ENCODE measurements at places on chromosomes 4 and X. TPM values are rescaled to one million over a fixed set of nuclear protein-coding genes. Genes with fewer than 3 reads are reported as not detected.

MAGEA6 gene
- not detected for total RNA-seq

SOD3 gene
- total RNA-seq, result not detected

ANK2 gene
- 0.18 TPM for total RNA-seq

SYTL5 gene
- not detected for total RNA-seq

MMRN1 gene
- total RNA-seq, result 1,534 TPM

PCDH10 gene
- total RNA-seq, result 14.8 TPM

GDPD2 gene
- total RNA-seq, result not detected

SSX1 gene
- not detected for total RNA-seq

SMIM14 gene
- total RNA-seq, result 13.5 TPM

PNCK gene
- total RNA-seq, result not detected

RAB39B gene
- total RNA-seq, result 0.07 TPM

OPN1MW gene
- total RNA-seq, result not detected

COX7B2 gene
- not detected for total RNA-seq

PRDM5 gene
- 6.1 TPM for total RNA-seq

CITED1 gene
- total RNA-seq, result 0.07 TPM

UGT2B10 gene
- total RNA-seq, result not detected

MAPK10 gene
- 0.20 TPM for total RNA-seq

FABP2 gene
- total RNA-seq, result not detected

PFKFB1 gene
- not detected for total RNA-seq

BANK1 gene
- total RNA-seq, result not detected

ELF4 gene
- total RNA-seq, result 15.0 TPM

PORCN gene
- total RNA-seq, result 10.8 TPM

RASL11B gene
- 0.11 TPM for total RNA-seq

DMP1 gene
- not detected for total RNA-seq

SLC4A4 gene
- total RNA-seq, result 0.20 TPM

PAGE5 gene
- not detected for total RNA-seq

TBC1D9 gene
- 75.9 TPM for total RNA-seq

GAGE1 gene
- not detected for total RNA-seq

PASD1 gene
- not detected for total RNA-seq

CSAG2 gene
- not detected for total RNA-seq

TSPAN6 gene
- 43.8 TPM for total RNA-seq

HDAC6 gene
- 37.7 TPM for total RNA-seq

BMPR1B gene
- total RNA-seq, result 0.21 TPM

RIPPLY1 gene
- not detected for total RNA-seq

HSD17B13 gene
- not detected for total RNA-seq

SMIM20 gene
- 24.6 TPM for total RNA-seq

MAP3K15 gene
- 0.13 TPM for total RNA-seq

HELT gene
- not detected for total RNA-seq

SPANXD gene
- total RNA-seq, result not detected

DMRTC1 gene
- total RNA-seq, result not detected

IL13RA2 gene
- total RNA-seq, result 0.32 TPM

All from pulmonary artery endothelial cell (primary cell).